ENCODE measurements at places on chromosomes 2 and 18.

DNA sequence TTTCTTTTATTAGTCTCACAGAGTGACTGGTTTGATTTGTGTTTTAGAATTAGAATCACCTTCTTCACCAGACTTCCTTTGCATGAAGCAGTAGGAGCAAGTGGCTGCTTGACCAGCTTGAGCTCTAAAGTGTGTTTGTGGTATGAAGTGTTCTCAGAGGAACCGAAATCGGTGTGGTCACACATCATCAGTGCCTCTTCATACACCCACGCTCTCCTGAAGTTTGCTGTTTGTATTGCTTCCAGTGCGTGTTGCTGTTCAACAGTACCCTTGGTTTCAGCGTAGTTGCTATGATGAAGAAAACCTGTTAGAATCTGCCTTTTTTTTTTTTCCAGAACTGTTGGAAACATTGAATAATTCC, 77.9 kb downstream of the LIMS1 start:
- DNase-seq: peak; percentile 45

DNA sequence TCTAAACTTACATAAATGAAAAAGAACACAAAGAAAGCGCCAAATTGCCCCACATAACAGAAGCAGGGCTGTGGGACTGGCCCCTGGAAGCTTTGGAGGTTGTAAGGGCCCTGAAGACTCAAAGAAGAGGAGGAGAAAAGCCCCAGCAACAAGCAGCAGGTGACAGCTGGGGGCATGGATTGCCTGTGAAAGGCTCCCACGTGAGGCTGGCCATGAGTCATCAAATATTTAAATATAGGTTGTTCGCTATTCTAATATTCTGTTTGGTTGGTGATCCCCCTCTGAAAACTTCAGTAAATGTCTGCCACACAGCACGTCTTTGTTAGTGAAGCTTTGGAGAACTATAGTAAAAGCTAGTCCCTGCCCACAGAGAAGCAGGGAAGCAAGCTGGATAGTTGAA, 132.4 kb downstream of the MREG start:
- DNase-seq: no peak

- no peak for DNase-seq
Observed at GRCh38 chr18:75530118-75530517, 102.6 kb upstream of the SMIM21 start.

GRCh38 chr2:65228263-65228750, 676 bp downstream of the ACTR2 start:
- DNase-seq: peak; percentile 6

DNA sequence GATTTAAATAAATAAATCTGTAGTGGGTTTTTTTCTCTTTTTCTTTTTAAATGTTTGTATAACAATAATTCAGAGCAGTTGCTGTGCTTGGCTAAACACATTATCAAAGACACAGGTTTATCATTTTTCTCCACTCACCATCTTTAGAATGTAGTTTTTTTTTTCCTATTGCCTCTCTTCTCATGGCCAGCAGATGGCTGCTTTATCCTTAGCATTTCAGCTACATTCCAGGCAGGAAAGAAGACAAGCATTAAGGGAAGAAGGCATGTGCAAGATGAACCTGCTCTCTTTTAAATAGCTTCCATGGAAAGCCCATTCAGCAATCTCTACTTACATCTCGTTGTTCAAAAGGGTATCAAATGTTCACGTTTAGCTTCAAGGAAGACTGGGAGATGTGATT, 42.6 kb downstream of the ARHGAP15 start:
- no peak for DNase-seq

- DNase-seq: no peak
Observed at GRCh38 chr2:99876956-99877355, 265.4 kb downstream of the AFF3 start.

- DNase-seq: no peak
Observed at GRCh38 chr2:83844490-83844889, 614.6 kb downstream of the SUCLG1 start.

- DNase-seq: no peak
Observed at GRCh38 chr2:146632707-146633106, 1212.1 kb upstream of the ACVR2A start.

DNA sequence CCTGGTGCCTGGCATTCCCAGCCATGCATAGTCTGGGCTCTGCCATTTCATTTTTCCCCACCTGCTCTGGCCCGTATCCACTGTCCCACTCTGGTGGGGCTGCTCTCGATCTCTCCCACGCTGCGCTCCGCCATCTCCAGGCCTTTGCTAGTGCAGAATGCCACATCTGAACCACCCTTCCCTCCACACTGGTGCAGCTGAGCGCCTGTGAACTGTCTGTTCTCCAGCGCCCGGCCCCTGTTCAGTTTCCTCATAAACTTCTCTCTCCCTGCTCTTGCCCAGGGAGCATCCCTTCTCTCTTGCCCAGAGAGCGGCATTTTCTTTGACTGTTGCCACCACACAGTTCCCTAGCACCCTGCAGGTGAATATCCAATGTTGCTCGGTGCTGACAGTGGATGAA, 21.5 kb downstream of the POMC start:
- no peak for DNase-seq

DNA sequence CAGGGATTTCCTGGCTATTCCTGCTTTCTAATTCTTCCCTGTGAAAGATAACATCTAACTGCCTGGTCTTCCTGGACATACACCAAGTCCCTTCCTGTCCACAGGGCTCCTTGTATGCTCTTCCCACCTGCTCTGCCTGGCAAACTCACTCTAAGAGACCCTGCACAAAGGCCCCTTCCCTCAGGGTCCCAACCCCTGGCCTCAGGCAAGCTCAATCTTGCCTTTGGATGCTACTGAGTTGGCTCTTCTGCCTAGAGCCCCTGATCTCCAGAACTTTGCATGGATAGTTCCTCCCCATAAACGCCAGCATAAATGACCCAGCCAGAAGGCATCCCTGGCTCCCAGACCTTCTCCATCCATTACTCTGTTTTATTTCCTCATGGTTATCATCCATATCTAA, 98.3 kb upstream of the OTOS start:
- DNase-seq: no peak

DNA sequence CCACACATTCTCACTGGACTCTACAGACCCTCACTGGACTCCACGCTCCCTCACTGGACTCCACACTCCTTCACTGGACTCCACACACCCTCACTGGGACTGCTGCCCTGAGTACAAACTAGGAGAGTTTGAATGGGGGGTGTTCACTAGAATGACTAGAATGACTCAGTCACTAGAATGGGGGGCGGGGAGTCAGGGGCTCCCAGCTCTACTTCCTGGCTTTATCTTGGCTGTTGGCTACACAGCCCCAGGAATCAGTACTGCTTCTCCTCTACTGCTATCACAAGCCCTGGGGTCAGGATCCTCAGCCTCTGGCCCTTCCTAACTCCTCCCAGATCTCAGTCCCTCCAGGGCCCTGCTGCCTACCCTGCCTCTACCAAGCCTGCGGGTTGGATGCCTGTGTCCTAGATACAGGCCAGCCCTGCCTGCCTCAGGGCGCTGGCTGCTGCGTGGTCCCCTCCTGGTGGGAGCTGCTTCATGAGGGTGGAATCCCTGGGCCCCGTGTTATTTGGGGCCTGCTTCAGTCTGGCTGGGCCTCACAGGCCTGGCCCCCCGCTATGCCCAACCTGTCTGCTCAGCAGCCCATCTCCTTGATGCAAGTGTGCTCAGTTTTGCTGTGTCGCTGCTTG, 7.8 kb downstream of the PTMA start:
- DNase-seq: no peak

- DNase-seq: no peak
Observed at GRCh38 chr2:109256921-109257320, 127.9 kb downstream of the SH3RF3 start.

Measured in activated T-cell treated with anti-CD3 and anti-CD28 coated beads for 24 hours (primary cell).